ENCODE measurements at places on chromosomes 4 and X.

DNA sequence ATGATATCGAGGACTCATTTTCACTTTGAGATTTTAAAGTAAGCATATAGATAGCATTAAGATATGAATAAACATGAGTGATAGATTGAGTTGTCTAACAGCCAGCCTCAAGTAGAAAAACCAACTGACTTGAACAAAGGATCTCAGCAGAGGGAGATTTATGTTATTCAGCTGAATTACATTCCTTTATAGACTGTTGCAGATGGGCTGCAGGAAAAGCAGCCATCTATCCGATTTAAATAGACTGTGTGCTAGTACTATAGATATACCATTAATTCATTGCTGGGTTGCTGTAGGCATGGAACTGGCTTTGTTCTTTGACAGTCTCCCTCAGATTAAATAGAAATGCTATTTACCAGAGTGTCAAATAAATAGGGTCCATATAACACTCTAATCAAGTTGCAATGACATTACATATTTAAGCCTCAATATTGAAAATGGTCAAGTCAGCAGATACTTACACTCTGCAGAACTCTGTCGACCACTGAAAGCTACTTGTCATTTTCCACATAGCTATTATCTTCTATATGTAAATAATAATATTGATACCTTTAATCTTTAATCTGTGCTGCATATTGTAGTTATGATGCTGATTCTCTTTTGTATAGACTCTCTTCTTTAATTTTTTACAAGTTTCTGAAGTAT, 750.8 kb downstream of the CENPC start:
- no peak for DNase-seq

DNA sequence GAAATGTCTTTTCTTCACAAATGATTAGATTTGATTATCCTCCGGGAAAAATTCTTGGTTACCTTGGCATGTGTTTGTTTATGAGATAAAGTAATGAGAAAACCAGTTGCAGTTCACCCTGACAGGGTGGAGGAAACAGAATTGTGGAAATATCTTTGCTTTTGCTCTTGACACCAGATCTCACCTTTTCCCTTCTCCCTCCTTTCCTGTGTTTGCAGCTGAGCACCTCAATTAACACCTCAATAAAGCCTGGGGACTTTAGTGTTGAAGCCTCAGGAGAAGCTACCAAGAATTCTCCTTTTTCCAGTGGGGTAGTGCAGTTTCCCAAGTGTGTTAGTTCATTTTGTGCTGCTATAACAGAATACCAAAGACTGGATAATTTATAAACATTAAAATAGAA, 350.8 kb upstream of the IGFBP7 start:
- DNase-seq: no peak

- no peak for DNase-seq
Observed at GRCh38 chr4:6474705-6475457, 2.5 kb upstream of the PPP2R2C start.

GRCh38 chr4:47715716-47716416, 122.0 kb downstream of the CORIN start:
- DNase-seq: no peak

- DNase-seq: no peak
Observed at GRCh38 chr4:25096981-25097443, 63.2 kb downstream of the SEPSECS start.

GRCh38 chr4:182233310-182234090, 9.7 kb upstream of the TENM3 start:
- no peak for DNase-seq

DNA sequence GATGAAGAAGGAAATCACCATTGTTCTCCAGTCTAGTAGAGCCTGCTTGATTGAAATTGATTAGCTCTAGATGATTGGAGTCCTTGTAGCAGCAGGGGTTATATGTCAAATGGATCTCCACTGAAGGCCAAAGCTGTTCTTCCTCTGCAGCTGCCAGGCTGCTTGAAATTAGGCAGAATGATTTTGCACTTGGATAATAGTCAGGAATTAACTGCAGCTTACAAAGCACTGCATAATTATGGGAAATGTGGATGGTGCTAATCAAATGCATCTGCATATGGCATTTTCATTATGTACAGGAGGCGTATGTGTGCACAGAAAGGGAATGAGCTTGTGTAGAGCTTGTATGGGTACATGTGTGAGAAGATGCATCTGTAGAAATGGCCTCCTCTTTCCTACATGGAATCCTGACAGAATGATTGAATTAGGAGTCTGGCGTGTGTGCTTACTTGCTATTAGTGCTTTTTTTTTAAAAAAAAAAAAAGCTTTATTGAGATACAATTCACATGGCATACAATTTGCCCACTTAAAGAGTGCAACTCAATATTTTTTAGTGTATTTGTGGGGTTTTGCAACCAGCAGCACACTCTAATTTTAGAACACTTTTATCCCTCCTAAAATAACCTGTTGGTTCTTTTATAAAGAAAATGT, 65.9 kb downstream of the TMEM131L start:
- DNase-seq: no peak

GRCh38 chr4:93646233-93646930, 182.2 kb upstream of the ATOH1 start:
- DNase-seq: no peak

DNA sequence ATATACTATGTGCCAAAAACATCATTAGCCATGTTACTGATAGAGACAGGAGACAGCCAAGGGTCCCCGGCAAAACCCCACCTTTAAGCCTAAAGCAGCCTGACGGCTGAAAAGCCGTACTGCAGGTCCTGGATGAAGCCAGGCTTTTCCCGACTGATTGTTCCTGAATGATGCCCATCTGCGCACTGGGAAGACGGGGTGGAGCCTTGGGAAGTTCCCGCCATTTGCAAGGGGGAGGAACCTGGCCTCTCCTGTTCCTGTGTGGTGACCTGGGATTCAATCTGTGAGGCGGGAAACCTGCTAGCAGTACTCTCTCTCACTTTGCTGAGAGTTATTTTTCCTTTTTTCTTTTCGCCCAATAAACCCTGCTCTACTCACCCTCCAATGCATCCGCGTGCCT, 15.1 kb upstream of the CAMK2D start:
- DNase-seq: no peak

DNA sequence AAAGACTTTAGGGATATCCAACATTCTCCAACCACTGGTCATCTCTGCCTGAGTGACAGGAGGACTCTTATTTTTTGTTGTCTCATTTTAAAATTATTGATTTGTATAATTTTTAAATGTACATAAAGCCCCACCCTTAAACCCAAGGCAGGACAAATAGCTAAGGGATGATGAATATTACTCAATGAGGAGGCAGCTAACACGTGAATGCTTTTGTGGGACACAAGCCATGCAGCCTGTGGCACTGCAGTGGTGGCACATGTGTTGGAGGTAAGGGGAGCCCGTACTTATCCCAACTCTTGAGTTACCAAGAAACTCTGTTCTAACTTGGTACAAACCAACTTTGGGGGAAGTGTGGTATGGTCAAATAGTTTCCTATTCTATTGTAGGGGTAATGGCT, 19.5 kb downstream of the MID1IP1 start:
- no peak for DNase-seq

DNA sequence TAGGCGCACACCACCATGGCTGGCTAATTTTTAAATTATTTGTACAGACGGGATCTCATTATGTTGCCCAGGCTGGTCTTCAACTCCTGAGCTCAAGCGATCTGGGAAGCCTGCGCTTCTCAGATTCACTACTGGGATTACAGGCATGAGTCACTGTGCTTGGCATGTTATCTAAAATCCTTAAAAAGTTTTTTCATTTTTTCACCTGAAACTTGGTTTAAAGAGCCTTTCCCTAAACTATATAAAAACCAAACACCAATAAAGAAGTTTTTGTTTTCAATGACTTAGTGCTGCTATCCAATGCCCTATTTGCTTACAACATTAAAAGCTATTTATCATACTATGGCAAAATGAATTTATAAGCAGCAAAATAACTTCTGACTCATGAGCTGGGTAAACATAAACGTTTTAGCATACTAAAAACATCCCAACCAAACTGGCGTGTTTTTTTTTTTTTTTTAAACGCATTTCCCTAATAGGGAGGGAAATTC, 127.8 kb downstream of the UBE2K start:
- DNase-seq: peak; percentile 62

DNA sequence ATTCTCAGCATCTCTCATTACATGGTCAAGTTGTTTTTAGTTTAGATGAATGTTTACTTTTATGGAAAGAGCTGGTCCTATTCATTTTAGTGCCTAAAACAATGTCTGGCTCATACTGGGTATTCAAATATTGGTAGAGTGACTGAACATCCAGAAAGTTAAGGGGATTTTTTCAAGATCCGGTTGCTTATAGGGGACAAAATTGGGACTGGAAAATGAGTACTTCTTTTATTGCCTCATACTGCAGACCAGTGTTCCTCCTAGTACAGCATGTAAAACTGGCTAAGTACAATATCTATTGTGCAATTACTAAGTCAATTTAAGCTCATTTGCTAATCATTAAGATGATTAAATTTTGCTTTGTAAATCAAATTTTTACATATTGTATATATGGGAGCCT, 13.9 kb downstream of the RP2 start:
- DNase-seq: no peak

- DNase-seq: no peak
Observed at GRCh38 chr4:88134111-88134510, 24.3 kb downstream of the ABCG2 start.

DNA sequence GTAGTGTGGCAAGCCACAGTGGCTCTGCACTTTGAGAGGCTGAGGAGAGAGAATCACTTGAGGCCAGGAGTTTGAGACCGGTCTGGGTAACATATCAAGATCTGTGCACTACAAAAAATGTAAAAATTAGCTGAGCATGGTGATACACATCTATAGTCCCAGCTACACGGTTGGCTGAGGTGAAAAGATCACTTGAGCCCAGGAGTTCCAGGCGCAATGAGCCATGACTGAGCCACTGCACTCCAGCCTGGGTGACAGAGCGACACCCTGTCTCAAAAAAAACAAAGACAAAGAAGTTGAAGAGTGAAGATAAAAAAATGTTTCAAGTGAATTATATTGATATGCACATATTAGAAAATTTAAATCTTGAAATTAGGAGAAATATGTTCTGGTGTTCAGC, 46.3 kb downstream of the SULT1B1 start:
- DNase-seq: no peak

GRCh38 chrX:1661922-1662221, 47.0 kb downstream of the ASMT start:
- no peak for DNase-seq

DNA sequence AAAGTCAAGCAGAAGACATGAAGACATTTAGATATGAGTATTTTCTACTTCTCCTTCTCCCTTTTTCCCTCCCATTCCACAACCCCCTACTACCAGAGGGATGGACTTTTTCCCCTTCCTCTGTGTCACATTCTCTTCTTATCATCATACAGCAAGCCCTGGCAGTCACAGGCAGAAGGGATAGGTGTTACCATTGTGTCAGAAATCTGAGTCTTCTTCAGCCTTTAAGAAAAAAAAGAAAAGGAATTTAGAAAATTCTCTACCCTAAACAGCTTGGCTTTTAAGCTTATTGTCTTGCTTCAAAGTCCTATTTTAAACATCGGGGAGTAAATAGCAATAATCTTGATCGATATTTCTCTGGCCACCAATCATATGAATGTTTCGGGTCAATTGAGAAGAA, 30.9 kb upstream of the ADH1C start:
- DNase-seq: no peak
